ENCODE measurements at places on chromosomes 5 and 9. TPM values are rescaled to one million over a fixed set of nuclear protein-coding genes. Genes with fewer than 3 reads are reported as not detected.

ADRB2 gene
- 0.50 TPM for polyA plus RNA-seq

HARS1 gene
- 61.5 TPM for polyA plus RNA-seq

- H3K36me3 ChIP-seq, result no peaks in the 10 kb centered on the region
- H3K27me3 ChIP-seq, result no peaks in the 10 kb centered on the region
- no peaks in the 10 kb centered on the region for H3K4me1 ChIP-seq
- H3K4me3 ChIP-seq, result no peak overlapping the region
- no peak overlapping the region for H3K27ac ChIP-seq
- no peak for DNase-seq
Measured at GRCh38 chr5:4676934-4677333, 463.2 kb upstream of the ADAMTS16 start.

GRCh38 chr5:74476819-74477453, 163.6 kb downstream of the ENC1 start:
- no peak overlapping the region for H3K4me3 ChIP-seq
- no peaks in the 10 kb centered on the region for H3K4me1 ChIP-seq
- H3K36me3 ChIP-seq, result no peaks in the 10 kb centered on the region

DNA sequence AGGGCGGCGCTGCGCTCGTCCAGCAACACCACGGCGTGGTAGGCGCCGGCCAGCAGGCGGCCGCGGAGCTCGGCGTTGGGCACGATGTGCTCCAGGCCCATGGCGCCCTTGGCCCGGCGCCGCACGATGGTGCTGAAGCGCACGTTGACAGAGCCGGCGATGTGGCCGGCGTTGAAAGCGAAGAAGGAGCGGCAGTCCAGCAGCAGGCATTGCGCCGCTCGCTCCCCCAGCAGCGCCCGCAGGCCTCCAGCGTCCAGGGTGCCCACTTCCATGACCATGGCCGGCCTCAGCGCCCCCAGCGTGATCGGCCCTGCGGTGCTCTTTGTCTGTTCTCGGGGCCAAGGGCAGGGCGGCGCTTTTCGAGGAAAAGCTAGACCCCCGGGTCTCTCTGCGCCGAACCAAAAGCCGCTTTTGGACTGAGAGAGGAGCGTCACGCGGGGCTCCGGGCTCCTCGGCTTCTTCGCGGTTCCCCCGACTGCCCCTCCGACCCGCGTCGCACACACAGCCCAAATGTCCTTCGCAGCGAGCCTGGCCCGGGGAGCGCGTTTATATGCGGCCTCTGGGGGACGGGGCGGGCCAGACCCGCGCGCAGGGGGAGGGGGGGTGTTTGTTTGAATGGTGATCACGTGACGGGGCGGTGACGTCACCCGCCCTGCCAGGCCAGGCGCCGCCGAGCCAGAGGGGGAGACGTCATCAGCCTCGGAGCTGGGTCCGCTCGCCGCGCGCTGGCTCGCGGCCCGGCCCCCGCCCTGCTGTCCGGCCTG, at the start of gene DUSP1:
Gene DUSP1, minus strand, starts transcription at position 521 of the 764 bp plus-strand sequence. Its CDS starts 243 bp downstream, at position 278.
- H3K36me3 ChIP-seq, result peaks cover 25% of the 10 kb centered on the region
- H3K4me3 ChIP-seq, result peak within 1 kb of the TSS; percentile 99
- H3K27ac ChIP-seq, result peak within 1 kb of the TSS; percentile 100

DNA sequence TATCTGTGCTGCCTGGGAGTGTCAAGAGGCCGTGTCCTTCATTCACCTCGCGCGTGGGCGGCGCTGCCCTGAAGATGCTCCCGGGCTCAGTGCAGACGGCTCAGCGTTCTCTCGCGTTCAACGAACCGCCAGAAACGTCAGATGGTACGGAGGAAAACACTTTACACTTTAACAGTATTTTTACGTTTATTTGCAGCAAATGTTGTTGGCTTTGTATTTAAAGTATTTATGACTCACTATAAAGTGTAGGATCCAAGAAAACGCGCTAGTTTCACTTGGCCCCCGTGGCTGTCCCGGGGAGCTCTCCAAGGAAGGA, 544 bp upstream of the ERCC6L2 start:
- no peaks in the 10 kb centered on the region for H3K27me3 ChIP-seq
- H3K27ac ChIP-seq, result no peak overlapping the region
- peak; percentile 45 for DNase-seq
- H3K4me1 ChIP-seq, result peaks cover 17% of the 10 kb centered on the region

DNA sequence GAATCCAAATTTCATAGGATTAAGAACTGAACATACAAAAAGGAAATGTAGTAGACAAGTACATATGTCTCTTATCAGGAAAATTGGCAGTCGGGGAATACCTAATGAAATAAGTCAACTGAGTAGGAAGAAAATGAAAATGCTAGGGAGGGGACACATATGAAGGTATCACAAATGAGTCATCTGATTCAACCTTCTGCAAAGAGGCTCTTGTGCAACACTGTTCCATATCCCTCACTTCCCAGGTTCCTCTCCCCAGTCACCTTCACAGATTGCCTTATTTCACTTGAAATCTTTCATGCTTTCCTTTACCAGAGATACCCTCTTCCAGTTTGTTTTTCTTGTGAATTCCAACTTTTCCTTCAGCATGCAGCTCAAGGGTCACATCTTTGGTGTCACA, 139.0 kb downstream of the RFX3 start:
- no peaks in the 10 kb centered on the region for H3K27me3 ChIP-seq
- H3K36me3 ChIP-seq, result peaks cover 12% of the 10 kb centered on the region
- no peak overlapping the region for H3K4me3 ChIP-seq
- DNase-seq, result no peak

CRHBP gene
- polyA plus RNA-seq, result not detected

DNA sequence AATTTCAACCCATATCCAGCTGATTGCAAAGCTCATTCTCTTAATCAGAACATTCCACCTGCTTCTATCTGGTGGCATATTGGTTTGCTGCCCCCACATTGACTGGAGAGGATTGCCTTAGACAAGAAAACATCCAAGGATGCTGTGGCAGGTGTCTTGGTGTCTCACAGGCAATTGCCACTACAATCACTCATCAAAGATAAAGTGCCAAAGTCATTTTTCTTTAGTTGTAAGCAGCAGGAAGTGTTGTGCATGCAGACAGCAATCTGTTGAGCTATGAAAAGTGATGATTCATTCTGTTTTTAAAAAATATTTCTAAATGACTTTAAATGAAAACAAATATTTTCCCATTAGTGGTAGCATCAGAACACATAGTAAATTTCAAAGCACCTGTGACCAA, 53.9 kb downstream of the CDH6 start:
- H3K4me3 ChIP-seq, result no peak overlapping the region
- H3K4me1 ChIP-seq, result no peaks in the 10 kb centered on the region
- H3K36me3 ChIP-seq, result no peaks in the 10 kb centered on the region
- H3K27me3 ChIP-seq, result no peaks in the 10 kb centered on the region
- no peak for DNase-seq
- H3K27ac ChIP-seq, result no peak overlapping the region

DNA sequence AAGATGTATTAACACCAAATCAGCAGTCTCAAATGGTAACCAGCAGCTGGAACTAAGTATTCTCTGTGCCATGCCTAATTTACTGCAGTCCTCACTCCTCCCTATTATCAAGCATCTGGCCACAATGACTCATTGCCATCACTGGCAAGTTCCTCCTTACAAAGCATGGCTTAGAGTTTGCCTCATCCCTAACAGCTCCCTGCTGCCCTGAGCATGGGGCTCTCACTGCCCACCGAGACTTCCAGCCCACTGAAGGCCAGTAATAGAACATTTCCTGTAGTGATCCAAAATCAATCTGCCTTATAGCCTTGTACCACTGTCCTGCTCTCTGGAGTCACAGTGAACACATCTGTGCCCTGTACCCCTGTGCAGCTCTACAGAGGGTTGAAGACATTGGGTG, 211.9 kb upstream of the TRIM32 start:
- DNase-seq, result no peak
- H3K27ac ChIP-seq, result no peak overlapping the region
- no peak overlapping the region for H3K4me3 ChIP-seq
- no peaks in the 10 kb centered on the region for H3K36me3 ChIP-seq
- H3K4me1 ChIP-seq, result no peaks in the 10 kb centered on the region

GRCh38 chr5:107557051-107557658, 113.6 kb downstream of the EFNA5 start:
- no peak overlapping the region for H3K27ac ChIP-seq
- no peaks in the 10 kb centered on the region for H3K27me3 ChIP-seq
- H3K36me3 ChIP-seq, result no peaks in the 10 kb centered on the region
- no peak overlapping the region for H3K4me3 ChIP-seq
- no peaks in the 10 kb centered on the region for H3K4me1 ChIP-seq
- DNase-seq, result no peak

DNA sequence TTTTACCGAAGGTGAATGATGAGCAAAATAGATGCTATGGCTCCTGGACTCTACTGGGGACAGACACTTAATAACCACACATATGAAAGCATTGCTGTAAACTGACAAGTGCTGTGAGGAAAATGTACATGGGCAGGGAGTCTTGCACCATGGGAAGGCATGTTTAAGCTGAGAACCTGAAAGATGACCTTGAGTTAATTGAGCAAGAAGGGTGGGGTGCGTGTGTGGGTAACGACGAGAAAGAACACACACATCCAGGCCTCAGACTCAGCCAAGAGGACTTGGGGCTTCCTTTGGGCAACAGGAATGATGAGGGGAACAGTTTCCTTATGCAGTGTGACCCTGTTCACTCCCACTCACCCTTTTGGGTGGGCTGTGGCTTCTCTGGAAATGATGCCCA, 73.1 kb downstream of the HSPA4 start:
- H3K27me3 ChIP-seq, result no peaks in the 10 kb centered on the region
- DNase-seq, result no peak
- H3K27ac ChIP-seq, result no peak overlapping the region
- no peaks in the 10 kb centered on the region for H3K4me1 ChIP-seq
- H3K36me3 ChIP-seq, result no peaks in the 10 kb centered on the region
